ENCODE measurements at places on chromosomes 1 and 21.

GRCh38 chr1:64877151-64877550 lies 89.2 kb downstream of the JAK1 start:
- DNase-seq = no peak

DNA sequence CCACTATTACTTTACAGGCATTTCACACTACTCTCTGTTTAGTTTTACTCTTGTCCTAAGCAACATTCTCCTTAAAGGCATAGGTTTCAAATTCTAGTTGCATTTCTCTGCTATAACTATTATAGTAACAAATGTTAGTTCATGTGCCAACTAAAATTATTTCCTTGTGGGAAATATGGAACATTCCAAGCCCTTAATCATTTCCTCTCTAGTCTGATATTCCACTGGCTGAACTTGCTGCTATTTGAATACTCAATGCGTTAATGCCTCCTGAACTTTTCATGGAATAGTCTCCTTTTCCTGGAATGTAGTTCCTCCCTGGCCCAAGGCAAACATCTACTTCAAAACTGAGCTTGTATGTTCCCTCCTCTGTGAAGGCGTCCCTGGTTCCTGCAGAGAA lies 19.3 kb upstream of the TBX19 start:
- DNase-seq = no peak

DNA sequence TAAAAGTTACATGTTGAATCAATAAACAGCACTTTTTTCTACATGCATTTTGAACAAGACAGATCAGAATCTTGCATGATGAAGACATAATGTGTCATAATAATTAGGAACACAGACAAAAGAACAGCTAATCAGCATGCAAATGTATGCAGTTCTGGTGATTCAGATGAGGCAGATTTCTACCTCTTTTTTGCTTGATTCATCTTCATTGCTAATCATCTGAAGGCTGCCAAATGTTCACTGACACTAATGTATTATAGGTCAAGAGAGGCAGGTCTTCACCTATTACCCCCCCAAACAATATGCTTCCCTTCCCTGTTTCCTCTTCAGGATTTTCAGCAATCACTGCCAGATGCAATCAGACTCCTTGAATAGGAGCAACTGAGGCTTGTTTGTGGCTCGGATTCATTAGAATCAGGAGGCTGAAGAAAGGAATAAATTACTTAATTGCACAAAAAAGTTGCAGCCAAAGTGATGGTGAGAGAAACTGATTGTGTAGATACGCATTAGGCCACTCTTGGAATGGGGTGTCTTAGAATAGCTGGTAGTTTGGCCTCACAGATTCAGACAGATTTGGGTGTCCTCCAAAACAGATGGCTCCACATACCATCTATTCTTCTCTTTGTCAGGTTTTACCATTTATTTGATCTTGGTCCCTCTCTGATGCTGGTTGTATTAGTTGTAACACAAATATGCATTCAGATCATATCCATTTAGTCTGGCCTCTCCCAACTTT lies 275.4 kb downstream of the RPS6KC1 start:
- no peak for DNase-seq

- no peak for DNase-seq
These were observed 69.2 kb downstream of the NCAM2 start for GRCh38 chr21:21067375-21067774.

DNA sequence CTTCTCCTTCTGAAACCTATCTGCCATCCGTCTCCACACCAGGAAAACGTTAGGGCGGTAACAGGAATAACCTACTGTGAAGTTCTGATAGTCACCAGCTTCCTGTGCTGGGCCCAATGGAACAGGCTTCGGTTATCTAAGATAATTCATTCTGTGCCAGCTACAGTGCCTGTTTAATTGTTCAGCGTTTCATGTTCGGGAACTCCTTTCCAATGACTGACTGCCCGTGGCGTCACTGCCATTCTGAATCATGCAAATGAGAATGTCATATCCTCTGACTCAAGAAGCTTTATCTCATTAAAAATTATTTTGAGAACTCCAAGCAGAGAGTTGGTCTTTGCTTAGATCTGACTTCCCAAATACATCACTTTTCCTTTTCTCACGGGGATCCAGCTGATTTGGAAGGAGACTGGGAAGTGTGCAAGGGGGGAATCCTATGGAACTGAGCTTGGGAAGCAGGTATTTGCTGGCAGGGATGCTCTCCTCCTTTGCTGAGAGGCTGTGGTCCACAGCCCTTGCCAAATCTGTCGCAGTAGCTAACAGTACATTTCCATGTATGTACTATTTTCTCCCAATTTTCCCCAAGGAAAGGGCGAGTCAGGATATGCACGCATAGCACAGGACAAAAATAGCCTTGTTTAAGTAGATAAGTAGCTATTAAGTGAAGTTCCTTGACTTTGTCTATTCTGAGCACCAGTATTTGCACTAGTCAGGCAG lies 358.7 kb downstream of the LTN1 start:
- no peak for DNase-seq

- DNase-seq = no peak
These were observed 39.2 kb downstream of the ABCA4 start for GRCh38 chr1:94081566-94082344.

DNA sequence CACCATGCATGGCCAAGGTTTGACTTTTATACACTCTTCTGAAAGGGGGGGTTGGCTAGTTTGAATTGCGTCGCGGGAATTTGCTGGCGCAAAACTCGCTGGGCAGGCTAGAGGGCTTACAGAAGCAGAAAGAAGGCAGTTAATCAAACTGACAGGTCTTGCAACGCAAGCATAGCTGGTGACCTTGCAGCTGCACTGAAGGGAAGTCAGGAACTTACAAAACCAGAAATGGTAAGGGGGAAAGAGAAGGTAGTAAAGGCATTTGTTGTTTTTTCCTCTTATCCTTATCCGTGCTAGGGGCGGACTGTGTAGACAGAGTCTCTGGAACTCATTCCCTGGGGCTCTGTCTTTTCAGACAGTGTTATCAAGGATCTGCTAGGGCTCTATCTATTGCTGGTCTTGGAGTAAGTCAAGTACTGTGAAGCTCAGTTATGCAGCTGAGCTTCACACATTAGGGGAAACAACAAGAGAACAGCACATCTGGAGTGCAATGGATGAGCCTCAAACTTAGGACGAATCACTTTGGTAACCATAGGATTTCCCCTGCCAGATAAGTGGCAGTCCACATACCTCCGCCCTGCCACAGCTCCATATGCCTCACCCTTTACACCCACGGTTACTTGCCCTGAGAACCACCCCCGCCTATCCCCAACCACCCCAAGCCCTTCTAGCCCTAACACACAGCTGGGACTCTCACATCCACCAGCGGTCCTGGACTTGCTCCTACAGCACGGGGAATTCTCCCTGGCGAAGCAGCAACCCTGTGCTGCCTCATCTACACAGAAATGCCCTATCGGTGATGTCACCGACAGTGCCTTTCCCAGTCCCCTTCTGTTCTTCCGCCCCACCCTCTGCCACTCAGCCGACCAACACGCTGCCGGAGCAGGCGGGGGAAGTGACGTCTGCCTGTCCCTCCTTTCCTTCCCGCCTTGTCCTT lies 251.4 kb downstream of the FAM72C start:
- no peak for DNase-seq

GRCh38 chr1:46466477-46467182 lies 23.0 kb upstream of the DMBX1 start:
- DNase-seq = no peak

DNA sequence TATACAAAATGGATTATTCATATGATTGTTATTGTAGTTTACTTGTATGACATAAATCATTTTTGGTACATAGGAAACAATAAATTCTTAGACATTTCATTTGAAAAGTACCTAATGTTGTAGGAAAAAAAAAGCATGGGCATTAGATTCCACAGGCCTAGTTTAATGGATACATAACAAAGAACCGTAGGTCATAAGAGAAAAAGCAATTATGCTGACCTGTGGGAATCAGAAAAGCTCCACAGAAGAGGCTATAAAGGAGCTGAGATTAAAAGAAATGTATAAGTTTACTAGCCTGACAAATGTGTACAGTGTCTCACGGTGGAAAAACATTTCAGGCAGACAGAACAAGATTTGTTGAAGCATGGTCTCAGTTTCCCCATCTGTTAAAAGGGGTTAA lies 3.7 kb downstream of the DEPDC1 start:
- DNase-seq = no peak

DNA sequence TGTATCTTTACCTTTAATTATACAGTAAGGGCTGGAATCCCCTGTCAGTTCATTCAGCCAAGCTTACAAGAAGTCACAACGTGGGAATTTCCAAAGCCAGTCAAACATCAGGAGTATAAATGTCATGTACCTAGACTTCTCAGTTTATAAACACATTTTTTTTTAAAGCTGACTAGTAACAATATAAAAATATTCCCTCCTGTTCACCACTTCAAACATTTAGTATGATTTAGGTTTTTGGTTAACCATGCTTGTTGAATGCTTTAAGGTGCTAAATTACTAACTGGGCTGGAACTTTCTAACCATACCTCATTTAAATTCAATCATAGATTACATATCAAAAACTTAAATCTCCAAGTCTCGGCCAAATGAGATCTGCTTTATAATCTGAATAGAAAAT lies 44.0 kb downstream of the JAK1 start:
- DNase-seq = no peak

DNA sequence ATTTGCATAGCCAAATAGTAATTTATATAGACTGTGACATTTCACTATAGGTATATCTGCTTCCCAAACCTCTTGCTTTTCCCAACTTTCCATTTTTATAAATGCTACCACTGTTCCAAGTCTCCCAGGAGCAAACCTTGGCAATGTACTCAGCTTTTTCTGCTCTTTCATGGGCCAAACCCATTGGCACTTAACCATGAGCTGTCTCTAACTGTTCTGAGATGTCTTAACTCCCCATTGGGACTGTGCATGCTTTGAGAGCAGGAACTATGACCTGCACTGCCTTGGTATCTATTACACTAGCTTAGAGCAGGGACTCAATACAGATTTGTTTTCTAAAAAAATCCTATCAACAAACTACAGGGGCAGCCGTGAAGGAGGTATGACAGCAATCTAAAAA lies 22.5 kb upstream of the KHDRBS1 start:
- DNase-seq = no peak

- DNase-seq = peak; percentile 87
These were observed 237.0 kb downstream of the MRPL39 start for GRCh38 chr21:25370311-25370744.

GRCh38 chr1:1906185-1907097 lies 8.6 kb upstream of the CALML6 start:
- peak; percentile 38 for DNase-seq

- no peak for DNase-seq
These were observed 1.0 kb downstream of the RNF220 start for GRCh38 chr1:44405798-44406736.
